ENCODE measurements at places on chromosomes 13 and 19.

DNA sequence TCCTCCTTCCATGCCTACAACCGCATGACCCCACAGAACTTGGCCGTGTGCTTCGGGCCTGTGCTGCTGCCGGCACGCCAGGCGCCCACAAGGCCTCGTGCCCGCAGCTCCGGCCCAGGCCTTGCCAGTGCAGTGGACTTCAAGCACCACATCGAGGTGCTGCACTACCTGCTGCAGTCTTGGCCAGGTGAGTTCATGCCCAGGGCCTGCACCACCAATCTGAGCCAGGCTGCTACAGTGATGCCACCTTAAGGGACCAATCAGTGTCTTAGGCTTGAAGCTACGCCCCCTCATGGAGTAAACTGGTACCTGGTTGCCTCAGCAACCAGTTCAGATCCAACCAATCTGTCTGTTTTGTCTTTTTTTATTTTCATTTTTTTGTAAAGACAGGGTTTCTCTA is 5.2 kb downstream of the SYDE1 start:
- DNase-seq = no peak

- DNase-seq = no peak
Measured at GRCh38 chr19:33186431-33187182, 7.5 kb upstream of the LRP3 start.

DNA sequence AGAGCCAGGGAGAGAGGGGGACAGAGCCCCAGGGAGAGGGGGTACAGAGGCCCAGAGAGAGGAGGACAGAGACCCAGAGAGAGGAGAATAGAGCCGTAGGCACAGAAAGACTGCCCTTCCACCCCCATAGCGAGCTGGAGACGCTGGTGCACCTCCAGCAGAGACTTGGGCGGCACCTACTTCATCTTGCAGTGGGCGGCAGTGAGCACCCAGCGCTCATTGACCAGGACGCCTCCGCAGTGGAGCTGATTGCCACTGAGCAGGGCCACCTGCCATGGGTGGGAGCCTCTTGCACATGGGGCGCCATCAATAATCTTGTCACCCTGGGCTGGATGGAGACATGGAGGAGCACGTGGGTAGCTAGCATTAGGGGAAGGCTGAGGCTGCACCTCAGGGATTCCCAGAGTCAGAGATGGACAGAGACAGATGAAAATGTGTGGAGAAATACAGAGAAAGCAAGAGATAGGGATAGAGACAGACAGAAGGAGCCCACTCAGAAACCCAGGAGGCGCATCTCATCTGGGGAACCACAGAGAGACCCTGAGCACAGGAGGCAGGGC is 2.0 kb downstream of the KLK7 start:
- DNase-seq = no peak

DNA sequence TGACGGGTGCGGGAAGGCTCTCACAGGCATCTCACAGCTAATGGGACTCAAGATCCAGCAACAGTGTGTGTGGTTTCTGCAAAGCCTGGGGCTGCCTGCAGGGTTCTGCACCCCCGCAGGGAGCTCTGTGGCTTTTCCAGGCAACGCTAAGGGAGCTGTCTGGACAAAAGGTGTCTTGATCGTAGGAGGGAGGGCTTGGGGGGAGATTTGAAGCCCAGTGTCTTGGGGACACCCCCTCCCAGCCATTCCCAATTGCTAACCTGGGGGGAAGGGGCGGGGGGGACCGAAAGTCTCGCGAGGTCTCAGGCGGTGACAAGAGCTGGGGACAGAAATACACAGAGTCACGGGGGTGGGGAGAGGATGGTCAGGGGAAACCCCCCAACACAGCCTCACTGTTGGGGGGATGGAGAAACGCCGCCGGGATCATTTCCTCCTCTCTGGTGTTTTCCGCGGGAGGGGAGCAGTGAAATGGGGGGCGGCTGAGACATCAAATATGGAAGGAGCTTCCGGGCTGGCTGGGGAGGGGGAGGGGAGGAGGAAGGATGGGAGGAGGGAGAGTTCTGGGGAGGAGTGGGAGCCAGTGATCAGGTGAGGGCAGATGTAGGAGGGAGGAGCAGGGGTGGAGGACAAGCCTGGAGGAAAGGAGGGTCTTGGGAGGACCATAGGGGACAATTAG is 13.3 kb downstream of the KCNC3 start:
- DNase-seq = no peak

- DNase-seq = no peak
Measured at GRCh38 chr13:99865420-99865930, 106.1 kb downstream of the ZIC5 start.

GRCh38 chr13:97802213-97802612 is 151.3 kb upstream of the IPO5 start:
- DNase-seq = no peak

DNA sequence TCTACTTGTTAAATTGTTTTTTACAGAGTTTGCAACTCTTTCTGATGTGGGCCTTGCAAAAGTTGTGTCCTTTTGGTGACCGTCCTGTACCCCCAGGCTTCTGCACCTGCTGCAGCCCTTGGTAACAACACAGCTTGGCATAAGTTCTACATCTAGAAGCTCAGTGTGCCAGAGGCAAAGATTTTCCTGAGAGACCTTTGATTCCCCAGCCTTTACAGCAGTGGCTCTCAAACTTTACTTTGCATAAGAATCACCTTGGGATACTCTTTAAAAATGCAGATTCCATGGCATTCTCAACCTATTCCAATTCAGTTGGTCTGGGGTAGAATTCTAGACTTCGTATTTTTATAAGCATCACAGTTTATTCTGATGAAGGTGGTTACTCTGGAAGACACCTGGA is 260.9 kb downstream of the DCT start:
- no peak for DNase-seq

- DNase-seq = peak; percentile 89
Measured at GRCh38 chr13:113820813-113821651, 42.8 kb downstream of the GAS6 start.

- no peak for DNase-seq
Measured at GRCh38 chr13:70613295-70613694, 505.0 kb upstream of the KLHL1 start.

DNA sequence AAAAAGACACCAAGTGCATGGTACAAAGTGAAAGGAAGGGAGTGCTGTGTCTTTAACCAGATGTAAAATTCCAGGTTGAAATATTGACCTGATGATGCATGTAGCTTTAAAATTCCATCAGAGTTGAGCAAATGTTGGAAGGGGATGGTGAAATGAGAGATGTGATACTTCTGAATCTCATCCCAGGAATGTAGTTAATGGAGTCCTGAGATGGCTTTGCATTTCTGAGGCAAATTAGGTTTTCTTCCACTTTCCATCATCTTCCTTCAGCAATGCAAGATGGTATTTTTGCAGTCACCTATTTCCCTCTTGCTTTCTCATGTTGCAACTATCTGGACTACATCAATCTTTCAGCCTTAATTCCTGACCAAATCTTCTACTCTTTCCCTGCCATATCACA is 194.1 kb upstream of the MIR17HG start:
- no peak for DNase-seq

Data from RWPE2 (cell line).